Central memory CD8-positive, alpha-beta T cell (primary cell): ENCODE measurements at places on chromosomes 5 and 9.

- H3K4me1 ChIP-seq = peaks cover 43% of the 10 kb centered on the region
- H3K36me3 ChIP-seq = peaks cover 13% of the 10 kb centered on the region
- no peak overlapping the region for H3K4me3 ChIP-seq
- no peak overlapping the region for H3K27ac ChIP-seq
- H3K27me3 ChIP-seq = peaks cover 19% of the 10 kb centered on the region
Observed at GRCh38 chr9:34633851-34634550, 3.6 kb downstream of the SIGMAR1 start.

DNA sequence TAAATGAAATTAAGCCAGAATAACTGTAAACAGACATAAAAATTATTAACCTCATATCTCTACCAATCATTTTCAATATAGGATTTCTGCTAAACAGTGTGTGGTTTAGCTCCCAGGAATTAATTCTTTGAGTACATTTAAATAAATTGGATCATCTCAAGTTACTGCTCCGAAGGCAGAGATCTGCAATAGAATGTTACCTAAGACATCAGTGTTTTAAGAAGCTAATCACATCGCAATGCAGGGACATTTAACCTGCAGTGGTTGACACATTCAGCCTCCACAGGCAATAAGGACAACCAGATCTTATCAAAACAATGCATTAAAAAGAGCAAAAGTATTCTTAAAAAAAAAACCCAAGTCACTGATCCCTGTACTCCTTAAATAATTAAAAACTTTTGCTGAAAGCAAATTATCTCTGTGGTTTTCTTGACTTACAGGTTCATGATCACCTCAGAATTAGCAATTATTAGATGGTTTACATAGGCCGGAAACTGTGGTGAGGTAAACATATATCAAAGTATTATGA is 45.7 kb downstream of the PRDM6 start:
- no peak overlapping the region for H3K27ac ChIP-seq
- H3K36me3 ChIP-seq = no peaks in the 10 kb centered on the region
- H3K4me1 ChIP-seq = no peaks in the 10 kb centered on the region
- H3K27me3 ChIP-seq = peaks cover 50% of the 10 kb centered on the region
- no peak for DNase-seq
- no peak overlapping the region for H3K4me3 ChIP-seq

GRCh38 chr5:86118542-86118941 is 499.2 kb upstream of the COX7C start:
- H3K4me3 ChIP-seq = no peak overlapping the region
- no peaks in the 10 kb centered on the region for H3K27me3 ChIP-seq
- no peak for DNase-seq
- no peak overlapping the region for H3K27ac ChIP-seq
- no peaks in the 10 kb centered on the region for H3K4me1 ChIP-seq
- H3K36me3 ChIP-seq = no peaks in the 10 kb centered on the region

DNA sequence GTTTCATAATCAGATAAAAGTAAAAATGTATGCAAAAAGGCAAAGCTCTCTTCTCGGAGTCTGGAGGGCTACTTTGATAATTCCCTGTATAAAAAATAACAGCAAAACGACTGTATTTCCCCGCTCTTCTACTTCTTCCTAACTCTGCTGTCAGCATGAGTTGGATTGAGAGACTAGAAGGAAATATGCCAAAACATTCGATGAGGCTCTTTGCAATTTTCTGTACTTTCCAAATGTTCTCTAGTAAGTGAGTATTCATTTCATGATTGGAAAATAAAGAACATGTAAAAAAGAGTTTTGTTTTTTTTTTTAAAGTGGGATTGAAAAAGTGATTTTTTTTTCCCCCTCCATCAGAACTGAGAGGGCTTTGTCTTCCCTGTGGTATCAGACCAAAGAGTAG is 677.5 kb downstream of the ACTL7B start:
- no peaks in the 10 kb centered on the region for H3K4me1 ChIP-seq
- DNase-seq = no peak
- H3K27me3 ChIP-seq = no peaks in the 10 kb centered on the region
- no peaks in the 10 kb centered on the region for H3K36me3 ChIP-seq
- H3K27ac ChIP-seq = no peak overlapping the region

GRCh38 chr5:11084111-11084510 is 323.1 kb upstream of the DAP start:
- H3K36me3 ChIP-seq = no peaks in the 10 kb centered on the region
- H3K4me3 ChIP-seq = no peak overlapping the region
- no peak overlapping the region for H3K27ac ChIP-seq
- no peak for DNase-seq

DNA sequence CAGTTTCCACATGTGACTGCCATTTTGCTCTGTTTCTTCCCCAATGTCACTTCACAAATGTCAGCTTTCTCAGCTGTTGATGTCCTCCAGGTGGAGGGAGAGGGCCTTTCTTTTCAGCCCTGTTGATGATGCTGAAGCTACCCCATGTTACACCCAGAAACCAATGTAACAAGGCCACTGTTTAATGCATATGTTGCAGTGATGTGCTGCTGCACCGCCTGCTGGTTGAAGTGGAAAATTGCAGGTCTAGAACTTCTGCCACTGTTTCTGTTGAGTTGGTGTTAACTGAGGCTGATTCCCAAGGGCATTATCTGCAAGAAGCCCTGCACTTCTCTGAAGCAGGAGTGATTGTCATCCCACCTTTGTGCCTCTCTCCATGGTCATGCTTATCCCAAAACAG is 428.4 kb downstream of the KDM4C start:
- no peaks in the 10 kb centered on the region for H3K27me3 ChIP-seq
- DNase-seq = no peak
- no peak overlapping the region for H3K4me3 ChIP-seq
- no peak overlapping the region for H3K27ac ChIP-seq
- H3K36me3 ChIP-seq = peaks cover 5% of the 10 kb centered on the region

GRCh38 chr9:14135421-14135820 is 178.5 kb downstream of the NFIB start:
- no peak overlapping the region for H3K4me3 ChIP-seq
- H3K36me3 ChIP-seq = no peaks in the 10 kb centered on the region
- no peak for DNase-seq
- H3K4me1 ChIP-seq = no peaks in the 10 kb centered on the region
- H3K27ac ChIP-seq = no peak overlapping the region
- no peaks in the 10 kb centered on the region for H3K27me3 ChIP-seq

DNA sequence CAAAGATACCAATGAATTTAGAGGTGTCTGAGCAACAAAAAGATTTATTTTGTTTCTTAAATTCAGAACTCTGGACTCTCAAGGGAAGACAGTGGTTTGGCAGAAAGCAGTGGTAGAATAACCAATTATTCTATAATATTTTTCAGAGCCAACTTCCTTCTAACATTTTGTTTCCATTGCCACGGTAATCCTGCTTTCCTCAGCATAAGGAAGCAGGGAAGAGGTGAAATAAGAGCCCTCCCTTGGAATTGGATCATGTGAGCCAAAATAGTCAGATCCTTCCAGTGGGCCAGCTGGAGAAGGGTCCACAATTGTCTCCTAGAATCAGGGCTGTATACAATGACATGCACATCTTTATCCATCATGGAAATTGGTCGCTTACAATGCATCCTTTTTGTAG is 130.0 kb upstream of the MAP1B start:
- no peak overlapping the region for H3K27ac ChIP-seq
- no peak for DNase-seq
- H3K4me3 ChIP-seq = no peak overlapping the region
- H3K36me3 ChIP-seq = peaks cover 2% of the 10 kb centered on the region
- H3K27me3 ChIP-seq = peaks cover 30% of the 10 kb centered on the region

GRCh38 chr5:159053216-159053615 is 46.5 kb downstream of the EBF1 start:
- H3K4me1 ChIP-seq = no peaks in the 10 kb centered on the region
- no peak overlapping the region for H3K4me3 ChIP-seq
- H3K27me3 ChIP-seq = peaks cover 81% of the 10 kb centered on the region
- no peak overlapping the region for H3K27ac ChIP-seq

DNA sequence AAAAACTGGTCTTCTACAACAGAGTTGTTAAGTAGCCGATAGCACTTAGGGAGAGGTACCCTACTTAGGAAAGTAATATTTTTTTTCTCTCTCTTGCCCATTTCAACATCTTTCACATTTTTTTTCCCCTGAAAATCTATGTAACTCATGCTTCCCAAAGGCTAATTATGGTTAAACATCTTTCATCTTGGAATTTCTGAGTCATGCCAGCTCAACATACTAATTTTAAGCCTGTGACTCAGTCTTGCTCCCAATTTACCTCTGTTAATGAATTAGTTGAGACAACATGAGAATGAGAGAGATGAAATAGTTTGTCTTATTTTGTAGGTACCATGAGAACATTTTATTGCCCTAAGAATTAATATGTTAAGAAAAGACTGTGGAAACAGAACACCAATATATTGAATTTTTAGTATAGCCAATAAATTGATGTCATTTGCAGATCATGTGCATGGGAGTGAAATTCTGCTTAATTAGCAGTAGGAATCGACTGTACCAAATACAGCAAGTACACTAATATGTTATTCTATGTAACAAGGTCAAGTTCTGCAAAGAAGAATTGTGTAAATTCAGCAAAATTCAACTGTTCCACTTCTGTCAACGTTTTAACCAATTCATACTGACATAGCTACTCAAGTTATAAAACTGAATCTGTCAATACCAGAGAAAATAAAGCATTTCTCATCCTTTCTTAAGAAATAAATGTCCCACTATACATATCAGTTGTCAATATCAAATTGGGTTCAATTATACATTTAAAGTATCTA is 550.0 kb downstream of the PTPRD start:
- H3K4me1 ChIP-seq = no peaks in the 10 kb centered on the region
- H3K4me3 ChIP-seq = no peak overlapping the region
- no peak for DNase-seq
- H3K36me3 ChIP-seq = peaks cover 3% of the 10 kb centered on the region
- H3K27ac ChIP-seq = no peak overlapping the region

GRCh38 chr9:36051317-36051716 is 14.6 kb downstream of the RECK start:
- no peak overlapping the region for H3K27ac ChIP-seq
- H3K36me3 ChIP-seq = no peaks in the 10 kb centered on the region
- no peak overlapping the region for H3K4me3 ChIP-seq
- H3K27me3 ChIP-seq = no peaks in the 10 kb centered on the region
- DNase-seq = no peak
